T-cell (primary cell): ENCODE measurements at places on chromosomes 3 and 15.

DNA sequence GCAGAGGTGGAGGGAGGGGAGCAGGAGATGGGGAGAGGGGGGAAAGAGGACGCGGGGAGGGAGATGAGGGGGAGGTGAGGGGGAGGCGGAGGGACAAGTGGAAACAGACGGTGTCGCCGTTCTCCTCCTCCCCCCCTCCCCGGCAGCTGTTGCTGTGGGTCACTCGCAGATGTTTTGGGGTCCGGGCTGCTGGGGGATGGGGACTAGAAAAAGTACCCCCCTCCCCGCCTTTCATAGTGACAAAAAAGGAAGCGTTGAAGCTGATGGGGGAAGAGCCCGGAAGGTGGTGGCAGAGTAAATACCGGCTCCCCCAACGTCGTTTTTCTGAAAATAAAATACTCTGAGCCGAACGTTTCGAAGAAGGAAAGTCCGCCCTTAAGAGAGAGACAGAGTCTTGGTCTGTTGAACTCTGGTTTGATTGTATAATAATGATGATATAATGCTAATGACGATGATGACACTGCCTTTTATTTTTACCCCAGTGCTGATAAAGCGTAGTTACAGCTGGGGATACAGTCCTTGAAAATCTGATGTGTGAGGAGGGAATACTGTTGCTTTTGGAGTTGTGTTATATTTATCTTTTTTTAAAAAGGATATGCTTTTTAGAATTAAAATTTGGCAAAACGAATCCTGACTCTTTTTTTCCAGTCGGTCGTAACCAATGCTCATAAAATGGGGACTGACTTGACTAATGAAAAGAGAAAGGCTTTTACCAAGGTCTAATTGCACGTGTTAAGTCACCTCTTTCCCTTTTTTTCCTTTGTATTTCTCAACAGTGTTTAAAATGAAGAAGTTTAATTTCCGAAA, 993 bp downstream of the STXBP5L start:
- peaks cover 4% of the 10 kb centered on the region for H3K27me3 ChIP-seq
- no peaks in the 10 kb centered on the region for H3K36me3 ChIP-seq
- DNase-seq: no peak
- H3K27ac ChIP-seq: no peak overlapping the region
- H3K4me1 ChIP-seq: peaks cover 15% of the 10 kb centered on the region
- H3K4me3 ChIP-seq: peak overlapping the region; percentile 62

DNA sequence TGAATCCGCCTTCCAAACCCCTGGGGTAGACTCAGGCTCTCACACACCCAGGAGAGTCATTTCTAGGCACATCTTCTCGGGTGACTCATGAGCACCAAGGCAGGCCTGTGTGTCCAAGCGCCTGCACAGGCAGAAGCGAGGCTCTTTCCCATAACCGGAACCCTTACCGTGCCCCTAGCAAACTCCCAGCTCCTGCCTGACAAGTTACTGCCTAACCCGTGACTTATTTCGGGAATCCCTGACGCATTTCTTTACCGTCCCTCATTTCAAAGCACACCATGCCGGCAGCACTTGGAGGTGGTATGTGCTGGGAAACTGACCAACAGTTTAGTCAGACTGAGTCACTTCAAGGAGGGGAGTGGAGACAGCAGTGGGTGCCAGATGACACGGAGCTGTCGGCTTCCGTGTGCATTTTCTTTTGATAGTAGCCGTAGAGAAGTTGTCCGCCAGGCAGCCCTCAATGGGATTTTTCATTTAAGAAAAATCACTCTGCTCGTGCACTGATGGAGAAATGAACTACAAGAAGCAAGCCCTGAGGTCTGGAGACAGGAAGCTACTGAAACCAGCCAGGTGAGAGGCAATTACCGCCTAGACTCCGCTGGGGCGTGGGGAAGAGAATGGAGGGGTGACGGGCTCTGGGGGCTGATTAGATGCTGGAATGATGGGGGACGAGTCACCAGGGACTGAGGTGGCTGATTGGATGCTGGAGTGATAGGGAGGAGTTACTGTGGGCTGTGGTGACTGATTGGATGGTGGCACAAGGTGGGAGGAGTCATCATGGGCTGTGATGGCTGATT, 17.3 kb upstream of the HRH1 start:
- no peak overlapping the region for H3K27ac ChIP-seq
- H3K4me1 ChIP-seq: no peaks in the 10 kb centered on the region
- H3K4me3 ChIP-seq: no peak overlapping the region
- no peak for DNase-seq
- no peaks in the 10 kb centered on the region for H3K27me3 ChIP-seq

DNA sequence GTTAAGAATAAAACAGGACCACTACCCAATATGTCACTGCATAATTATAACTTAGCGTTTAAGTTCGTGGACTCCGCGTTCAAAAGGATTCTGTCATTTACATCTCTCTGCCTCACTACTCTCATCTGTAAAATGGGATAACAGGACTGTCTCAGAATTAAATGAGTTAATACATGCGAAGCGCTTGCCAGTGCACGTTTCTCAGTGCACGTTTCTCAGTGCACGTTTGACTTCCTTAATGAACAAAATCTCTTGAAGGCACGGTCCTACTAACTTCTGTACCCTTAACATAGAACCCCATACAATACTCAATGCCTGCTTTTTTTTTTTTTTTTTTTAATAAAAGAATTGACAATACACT, 499 bp downstream of the RABL3 start:
- no peaks in the 10 kb centered on the region for H3K36me3 ChIP-seq
- no peaks in the 10 kb centered on the region for H3K27me3 ChIP-seq
- DNase-seq: peak; percentile 1
- H3K27ac ChIP-seq: peak overlapping the region; percentile 99

DNA sequence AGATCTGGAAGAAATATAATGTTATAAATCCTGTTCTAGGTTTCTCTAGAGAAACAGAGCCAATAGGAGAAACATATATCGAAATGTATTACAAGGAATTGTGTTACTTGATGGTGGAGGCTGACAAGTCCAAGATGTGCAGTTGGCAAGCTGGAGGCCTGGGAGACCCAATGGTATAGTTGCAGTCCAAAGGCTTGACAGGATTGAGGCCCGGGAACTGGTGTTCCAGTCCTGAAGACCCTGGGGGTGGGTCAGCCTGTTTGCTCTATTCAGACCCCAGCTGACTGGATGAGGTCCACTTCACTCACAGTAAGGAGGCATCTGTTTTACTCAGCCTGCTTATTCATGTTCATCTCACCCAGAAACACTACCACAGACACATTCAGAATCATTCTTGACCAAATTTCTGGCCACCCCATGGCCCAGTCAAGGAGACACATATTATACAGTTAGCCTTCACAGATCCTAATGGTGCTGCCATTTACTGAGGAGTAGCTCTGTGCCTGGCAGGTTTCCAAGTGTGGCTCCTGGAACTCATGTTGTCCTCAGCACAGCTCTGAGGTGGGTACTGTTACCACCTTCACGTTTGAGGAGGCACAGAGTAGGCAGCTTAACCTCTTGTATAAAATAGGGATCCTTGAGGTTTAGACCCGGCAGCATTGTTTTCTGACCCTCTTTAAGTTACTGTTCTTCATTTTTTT, 3.7 kb downstream of the TRAK1 start:
- no peak overlapping the region for H3K27ac ChIP-seq
- DNase-seq: no peak
- H3K27me3 ChIP-seq: no peaks in the 10 kb centered on the region
- H3K36me3 ChIP-seq: peaks cover 5% of the 10 kb centered on the region

DNA sequence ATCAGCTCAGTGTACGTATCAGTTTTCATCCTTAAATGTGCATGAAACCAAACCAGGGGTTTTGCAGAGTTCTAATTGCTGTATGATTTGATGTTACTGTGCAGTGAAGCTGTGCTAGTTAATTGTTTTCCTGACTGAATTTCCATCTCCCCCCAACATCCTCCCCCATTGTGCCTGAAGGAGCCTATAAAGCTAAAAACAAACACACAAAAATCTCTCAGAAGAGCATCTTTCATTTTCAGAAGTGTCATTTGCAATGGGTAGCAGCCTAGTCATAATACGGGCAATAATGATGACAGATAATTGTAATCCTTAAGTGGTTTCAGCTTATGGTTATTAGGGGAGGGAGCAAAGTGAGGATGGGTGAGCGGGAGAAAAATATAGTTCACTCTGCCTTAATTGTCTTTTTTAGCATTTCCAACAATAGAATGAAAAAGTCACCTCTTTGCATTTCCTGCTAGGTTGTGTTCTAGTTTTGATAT, 207.9 kb upstream of the TBL1XR1 start:
- H3K4me3 ChIP-seq: no peak overlapping the region
- H3K36me3 ChIP-seq: no peaks in the 10 kb centered on the region
- no peaks in the 10 kb centered on the region for H3K4me1 ChIP-seq
- no peak overlapping the region for H3K27ac ChIP-seq
- DNase-seq: no peak

GRCh38 chr3:193053046-193053435, 135.4 kb upstream of the MB21D2 start:
- no peaks in the 10 kb centered on the region for H3K36me3 ChIP-seq
- no peaks in the 10 kb centered on the region for H3K4me1 ChIP-seq
- H3K27ac ChIP-seq: no peak overlapping the region
- no peaks in the 10 kb centered on the region for H3K27me3 ChIP-seq
- no peak for DNase-seq
